ENCODE measurements at places on chromosomes 5 and 9.

- no peak for DNase-seq
Observed at GRCh38 chr5:157286761-157287211, 20.9 kb downstream of the CYFIP2 start.

DNA sequence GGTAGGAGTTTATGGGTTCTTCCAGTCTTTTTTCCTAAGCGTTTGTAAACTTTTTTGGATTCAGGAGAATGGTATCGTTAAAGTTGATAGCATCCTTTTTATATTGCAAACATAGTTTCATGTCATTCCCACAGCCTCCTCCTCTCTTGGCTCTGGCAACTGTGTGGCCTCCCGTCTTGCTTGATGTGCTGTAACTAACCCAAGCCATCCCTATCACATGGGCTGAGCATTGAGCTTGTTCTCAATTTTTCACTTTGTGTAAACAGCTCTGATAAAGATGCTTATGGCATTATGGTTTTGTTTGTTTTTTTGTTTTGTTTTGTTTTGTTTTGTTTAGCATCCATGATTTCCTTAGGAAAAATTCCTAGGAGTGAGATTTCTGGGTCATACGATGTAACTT lies 4.6 kb downstream of the STKLD1 start:
- no peak for DNase-seq

- no peak for DNase-seq
Observed at GRCh38 chr5:168317096-168317520, 25.7 kb downstream of the WWC1 start.

DNA sequence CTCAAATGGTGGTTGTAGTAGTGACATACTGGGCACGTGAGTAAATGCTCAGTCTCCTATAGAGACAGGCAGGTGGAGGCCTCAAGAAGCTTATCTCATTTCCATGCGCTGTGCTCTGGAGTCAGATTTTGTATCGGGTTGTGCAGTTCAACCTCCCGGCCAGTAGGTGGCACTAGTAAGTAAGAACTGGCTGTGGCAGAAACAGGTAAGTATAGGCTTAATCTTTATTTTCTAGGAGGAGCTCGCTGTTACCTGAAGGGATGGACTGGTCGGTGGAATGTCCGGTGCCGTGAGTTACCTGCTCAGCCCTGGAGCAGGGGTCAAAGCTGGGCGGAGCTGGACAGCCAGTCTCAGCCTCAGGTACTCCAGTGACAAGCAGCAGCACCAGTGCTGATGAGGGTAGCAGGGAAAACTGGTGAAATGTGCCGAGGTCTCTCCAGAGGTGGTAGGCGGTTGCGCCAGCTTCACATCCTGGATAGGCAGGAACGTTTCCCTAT lies 880.1 kb upstream of the SEMA6A start:
- peak; percentile 34 for DNase-seq

- no peak for DNase-seq
Observed at GRCh38 chr5:167208911-167209310, 1082.5 kb upstream of the WWC1 start.

GRCh38 chr5:151383011-151383410 lies 35.7 kb upstream of the SLC36A2 start:
- DNase-seq: no peak

DNA sequence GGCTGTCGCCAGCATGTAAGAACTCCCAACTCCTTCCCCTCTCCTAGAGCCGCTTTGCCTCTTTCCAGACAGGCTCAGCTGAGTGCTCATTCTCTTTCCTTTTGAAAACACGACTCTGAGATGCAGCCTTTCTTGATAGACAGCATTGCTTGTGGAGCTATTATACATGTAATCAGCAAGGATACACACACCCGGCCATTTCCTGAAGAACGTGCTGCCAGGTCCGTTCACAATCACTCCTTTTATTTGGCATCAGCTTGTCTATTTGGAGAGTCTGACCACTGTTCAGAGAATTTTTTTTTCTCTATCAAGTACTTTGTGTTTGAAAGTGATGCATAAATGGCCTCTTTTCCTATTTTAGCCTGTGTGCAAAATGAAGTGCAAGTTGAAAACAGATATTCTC lies 328.7 kb downstream of the MARCHF11 start:
- DNase-seq: no peak

- DNase-seq: no peak
Observed at GRCh38 chr9:134930398-134930797, 12.7 kb upstream of the FCN1 start.

DNA sequence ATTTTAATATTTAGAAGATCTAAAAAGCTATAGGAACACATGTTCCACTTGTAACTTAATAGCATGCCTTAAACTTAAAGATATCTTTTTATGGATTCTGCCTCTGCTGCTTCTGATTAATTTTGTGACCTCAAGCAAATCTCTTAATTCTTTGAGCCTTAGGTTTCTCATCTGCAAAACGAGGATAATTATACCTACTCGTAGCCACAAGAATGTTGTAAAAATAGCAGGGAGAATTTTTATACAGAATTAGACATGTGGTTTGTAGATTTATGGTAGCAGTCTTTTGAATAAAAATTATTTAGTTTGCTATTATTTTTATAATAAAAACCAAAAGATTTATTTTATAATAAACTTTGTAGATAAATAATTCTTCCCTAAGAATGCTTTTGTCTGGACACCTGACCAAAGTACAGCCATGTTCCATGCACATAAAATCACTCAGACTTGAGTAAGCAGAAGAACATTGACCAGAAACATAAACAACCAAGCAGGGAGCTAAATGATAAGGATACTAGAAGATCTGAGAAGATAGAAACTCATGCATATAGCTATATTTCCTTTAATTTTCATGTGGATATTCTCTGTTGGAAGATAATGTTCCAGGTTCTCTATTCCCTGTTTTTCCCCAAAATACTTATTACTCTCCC lies 18.5 kb downstream of the C9orf85 start:
- no peak for DNase-seq

DNA sequence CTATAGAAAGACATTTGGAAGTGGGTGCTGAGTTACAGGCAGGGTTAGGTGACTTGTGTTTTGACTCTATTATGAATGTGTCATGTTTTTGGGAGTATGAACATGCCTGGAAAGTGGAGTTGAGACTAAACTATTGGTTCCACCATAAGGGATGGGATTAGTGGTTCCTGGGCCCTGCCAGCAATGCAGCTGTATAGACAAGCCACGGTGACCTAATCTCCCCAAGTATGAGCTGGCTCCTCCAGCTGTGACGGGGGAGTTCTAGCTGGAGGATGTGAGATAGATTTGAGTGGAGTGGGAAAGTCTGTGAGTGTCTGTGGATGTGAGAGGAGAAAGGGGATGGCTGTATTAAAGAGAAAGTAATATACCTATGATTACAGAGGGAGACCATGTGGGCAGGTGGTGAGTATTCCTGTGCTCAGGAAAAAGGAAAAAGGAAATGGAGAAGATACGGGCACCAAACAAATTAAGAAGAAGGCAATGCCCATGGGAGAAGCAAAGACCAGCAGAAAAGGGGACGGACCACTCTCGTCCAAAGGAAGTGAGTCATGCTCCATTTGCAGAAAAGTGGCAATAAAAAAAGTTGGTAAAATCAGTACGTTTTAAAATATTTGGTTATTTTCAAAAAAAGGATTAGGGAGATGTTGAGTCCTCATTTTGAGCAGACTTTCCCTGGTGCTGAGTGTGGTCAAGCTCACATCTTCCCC lies 48.3 kb upstream of the ICE1 start:
- DNase-seq: no peak

GRCh38 chr5:64269164-64269563 lies 103.5 kb downstream of the RNF180 start:
- no peak for DNase-seq

- no peak for DNase-seq
Observed at GRCh38 chr5:79417495-79417894, 96.4 kb downstream of the HOMER1 start.

- DNase-seq: no peak
Observed at GRCh38 chr9:132837501-132838286, 40.4 kb downstream of the AK8 start.

- DNase-seq: no peak
Observed at GRCh38 chr9:124602632-124603031, 95.4 kb upstream of the NR5A1 start.

DNA sequence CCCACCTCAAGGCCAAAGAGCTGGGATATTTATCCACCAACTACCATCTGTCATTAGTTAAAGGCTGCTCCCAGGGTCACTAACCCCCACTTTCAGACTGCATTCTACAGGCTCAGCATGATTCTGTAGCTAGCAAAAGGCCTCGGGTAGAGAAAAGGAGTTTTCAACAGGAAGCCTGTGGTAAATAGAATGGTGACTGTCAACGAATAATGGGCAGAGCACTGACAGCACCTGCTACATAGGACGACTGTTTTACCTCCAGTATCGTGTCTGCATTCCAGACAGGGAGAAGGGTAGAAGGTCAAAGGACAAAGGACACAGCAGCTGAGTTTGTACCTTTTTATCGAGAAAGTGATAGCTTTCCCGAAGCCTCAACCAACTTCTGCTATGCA lies 20.3 kb downstream of the MFAP3 start:
- no peak for DNase-seq

DNA sequence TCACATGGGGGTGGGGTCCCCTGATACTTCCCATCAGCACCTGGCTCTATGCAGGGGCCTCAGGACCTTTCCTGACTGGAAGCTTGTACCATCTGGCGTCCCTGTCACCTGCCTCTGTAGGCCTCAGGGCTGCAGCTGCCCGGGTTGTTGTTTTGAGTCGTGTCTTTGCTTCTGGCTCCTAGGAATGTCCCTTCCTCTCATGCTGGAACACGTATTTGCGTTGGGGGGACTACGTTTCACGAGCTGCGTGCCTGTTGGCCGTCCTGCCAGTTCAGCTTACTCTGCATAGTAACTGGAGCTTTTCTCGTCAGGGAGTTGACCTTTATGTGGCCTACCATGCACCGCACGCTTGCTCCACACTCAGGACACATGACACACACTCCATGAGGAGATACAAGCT lies 54.9 kb upstream of the IRX4 start:
- DNase-seq: no peak

DNA sequence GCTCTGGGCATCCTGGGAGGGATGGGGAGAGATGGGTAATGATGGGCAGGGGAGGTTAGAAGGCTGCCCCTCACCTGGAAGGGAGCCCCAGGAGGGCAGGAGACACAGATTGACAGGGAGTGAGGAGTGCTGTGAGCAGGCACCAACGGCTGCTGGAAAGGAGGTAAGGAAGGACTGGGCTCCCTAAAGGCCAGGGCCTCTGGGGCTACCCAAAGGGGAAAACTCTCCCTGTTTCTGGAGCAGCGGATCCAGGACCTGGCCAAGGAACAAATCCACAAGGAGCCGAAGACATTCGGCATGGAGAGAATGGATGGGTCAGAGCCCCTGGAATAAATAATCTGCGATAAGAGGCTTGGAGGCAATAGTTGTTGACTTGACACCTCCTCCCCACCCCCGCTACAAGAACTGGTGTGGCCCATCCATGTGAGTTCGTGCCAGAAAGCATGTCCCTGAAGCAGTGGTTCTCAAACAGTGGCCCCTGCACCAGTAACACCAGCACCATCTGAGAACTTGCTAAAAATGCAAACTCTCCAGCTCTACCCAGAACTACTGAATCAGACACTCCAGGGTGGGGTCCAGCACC lies 208.3 kb downstream of the GABBR2 start:
- no peak for DNase-seq

GRCh38 chr5:63053019-63053638 lies 474.5 kb downstream of the LRRC70 start:
- DNase-seq: no peak

DNA sequence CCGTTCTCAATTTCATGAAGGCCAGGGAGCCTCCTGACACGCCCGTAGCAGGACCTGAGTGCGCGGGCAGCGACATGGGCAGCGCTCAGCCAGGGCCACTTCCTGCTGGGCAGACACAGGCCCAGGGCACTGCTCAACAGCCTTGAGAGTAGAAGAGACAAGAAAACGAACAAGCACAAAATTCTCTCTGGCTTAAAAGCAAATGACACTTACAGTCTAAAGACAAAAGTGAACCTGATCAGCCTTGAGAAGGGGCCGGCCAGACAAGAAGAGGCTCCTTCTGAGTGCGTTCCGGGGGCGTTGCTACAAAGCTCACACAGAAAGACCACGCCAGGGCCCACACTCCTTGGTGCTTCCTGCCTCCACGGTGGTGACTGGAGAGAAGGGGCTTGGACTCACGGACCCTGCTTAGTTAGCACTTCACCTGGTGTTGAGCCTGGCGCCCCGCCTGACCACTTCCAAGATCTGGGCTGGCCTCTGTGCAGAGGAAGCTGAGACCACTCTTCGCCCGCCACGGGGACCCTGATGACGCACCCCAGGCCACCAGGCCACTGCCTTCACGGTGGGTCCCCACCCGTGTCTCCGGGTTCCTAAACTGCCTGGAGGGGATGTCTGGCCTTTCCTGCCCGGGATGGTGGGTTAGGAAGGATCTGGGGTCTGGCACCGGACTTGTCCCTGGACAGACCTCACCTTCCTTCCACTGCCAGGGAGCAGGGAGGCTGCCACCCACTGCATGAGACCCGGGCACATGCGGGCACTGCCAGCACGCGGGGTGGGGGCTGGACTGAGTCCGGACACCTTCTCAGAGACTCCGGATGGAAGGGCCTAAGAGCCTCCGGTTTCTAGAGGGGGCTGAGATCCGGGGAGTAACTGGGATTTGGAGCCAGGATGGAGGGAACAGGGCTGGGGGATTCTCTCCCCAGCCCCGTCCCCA lies 1.3 kb downstream of the SLC12A7 start:
- DNase-seq: no peak

DNA sequence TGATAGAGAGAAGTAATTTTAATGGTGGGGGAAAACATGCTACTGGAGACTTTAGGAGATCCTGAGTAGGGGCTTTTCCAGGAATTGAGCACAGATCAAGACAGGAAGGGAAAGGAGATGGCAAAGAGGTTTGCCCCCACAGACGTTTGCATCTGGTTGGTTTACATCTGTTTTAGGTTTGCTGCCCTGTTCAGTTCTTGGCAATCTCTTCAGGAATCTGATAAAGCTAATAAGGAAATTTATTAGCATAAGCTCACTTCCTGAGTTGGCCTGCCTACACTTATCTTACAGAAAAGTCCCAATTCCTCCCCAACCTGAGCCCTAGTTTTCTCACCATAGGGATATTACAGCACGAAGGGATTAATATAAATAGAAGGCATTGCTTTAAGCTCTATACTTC lies 3.4 kb upstream of the CFAP95 start:
- no peak for DNase-seq
